ENCODE measurements at places on chromosomes 16 and 17.

GRCh38 chr16:29925105-29925756 lies 795 bp downstream of the KCTD13 start:
- H3K27ac ChIP-seq, result no peak overlapping the region
- H3K4me3 ChIP-seq, result peak overlapping the region; percentile 87
- peaks cover 46% of the 10 kb centered on the region for H3K4me1 ChIP-seq
- H3K36me3 ChIP-seq, result peaks cover 14% of the 10 kb centered on the region
- DNase-seq, result no peak

- no peak for DNase-seq
- no peak overlapping the region for H3K4me3 ChIP-seq
- no peak overlapping the region for H3K27ac ChIP-seq
- peaks cover 41% of the 10 kb centered on the region for H3K27me3 ChIP-seq
Measured at GRCh38 chr17:47844227-47844626, 3.2 kb upstream of the SCRN2 start.

DNA sequence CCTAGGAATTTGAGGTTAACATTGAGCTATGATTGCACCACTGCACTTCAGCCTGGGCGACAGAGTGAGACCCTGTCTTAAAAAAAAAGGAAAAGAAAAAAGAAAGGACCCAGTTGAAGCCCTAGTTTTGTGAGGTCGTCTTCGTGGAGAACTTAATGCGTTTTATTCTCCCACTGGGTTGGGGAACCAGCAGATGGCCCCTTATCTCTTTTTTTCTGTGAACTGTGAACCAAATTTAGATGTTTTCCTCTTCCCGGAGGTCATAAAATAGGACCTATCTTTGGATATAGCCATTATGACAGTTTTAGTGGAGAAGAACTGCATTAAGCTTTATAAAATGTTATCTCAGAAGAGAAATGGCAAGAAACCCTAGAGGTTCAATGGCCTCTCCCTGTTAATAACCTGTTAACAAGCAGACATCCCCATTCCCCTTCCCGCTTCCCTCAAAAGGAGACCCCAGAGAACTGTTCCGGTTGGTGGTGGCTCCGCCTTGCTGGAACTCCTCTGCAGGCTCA lies 23.5 kb downstream of the KIAA0513 start:
- peaks cover 22% of the 10 kb centered on the region for H3K4me1 ChIP-seq
- no peak overlapping the region for H3K27ac ChIP-seq
- peaks cover 8% of the 10 kb centered on the region for H3K36me3 ChIP-seq
- H3K4me3 ChIP-seq, result no peak overlapping the region

- H3K36me3 ChIP-seq, result no peaks in the 10 kb centered on the region
- DNase-seq, result no peak
- no peak overlapping the region for H3K27ac ChIP-seq
Measured at GRCh38 chr16:86322283-86322682, 188.0 kb upstream of the FOXF1 start.

GRCh38 chr16:30570636-30571444 lies 674 bp downstream of the ZNF688 start:
- no peaks in the 10 kb centered on the region for H3K27me3 ChIP-seq
- peaks cover 26% of the 10 kb centered on the region for H3K4me1 ChIP-seq
- H3K36me3 ChIP-seq, result peaks cover 21% of the 10 kb centered on the region
- peak; percentile 19 for DNase-seq
- peak overlapping the region; percentile 98 for H3K27ac ChIP-seq
- H3K4me3 ChIP-seq, result peak overlapping the region; percentile 78

- no peak for DNase-seq
- no peak overlapping the region for H3K4me3 ChIP-seq
- no peaks in the 10 kb centered on the region for H3K36me3 ChIP-seq
- no peak overlapping the region for H3K27ac ChIP-seq
- peaks cover 4% of the 10 kb centered on the region for H3K4me1 ChIP-seq
Measured at GRCh38 chr17:5758651-5759050, 174.3 kb upstream of the NLRP1 start.

DNA sequence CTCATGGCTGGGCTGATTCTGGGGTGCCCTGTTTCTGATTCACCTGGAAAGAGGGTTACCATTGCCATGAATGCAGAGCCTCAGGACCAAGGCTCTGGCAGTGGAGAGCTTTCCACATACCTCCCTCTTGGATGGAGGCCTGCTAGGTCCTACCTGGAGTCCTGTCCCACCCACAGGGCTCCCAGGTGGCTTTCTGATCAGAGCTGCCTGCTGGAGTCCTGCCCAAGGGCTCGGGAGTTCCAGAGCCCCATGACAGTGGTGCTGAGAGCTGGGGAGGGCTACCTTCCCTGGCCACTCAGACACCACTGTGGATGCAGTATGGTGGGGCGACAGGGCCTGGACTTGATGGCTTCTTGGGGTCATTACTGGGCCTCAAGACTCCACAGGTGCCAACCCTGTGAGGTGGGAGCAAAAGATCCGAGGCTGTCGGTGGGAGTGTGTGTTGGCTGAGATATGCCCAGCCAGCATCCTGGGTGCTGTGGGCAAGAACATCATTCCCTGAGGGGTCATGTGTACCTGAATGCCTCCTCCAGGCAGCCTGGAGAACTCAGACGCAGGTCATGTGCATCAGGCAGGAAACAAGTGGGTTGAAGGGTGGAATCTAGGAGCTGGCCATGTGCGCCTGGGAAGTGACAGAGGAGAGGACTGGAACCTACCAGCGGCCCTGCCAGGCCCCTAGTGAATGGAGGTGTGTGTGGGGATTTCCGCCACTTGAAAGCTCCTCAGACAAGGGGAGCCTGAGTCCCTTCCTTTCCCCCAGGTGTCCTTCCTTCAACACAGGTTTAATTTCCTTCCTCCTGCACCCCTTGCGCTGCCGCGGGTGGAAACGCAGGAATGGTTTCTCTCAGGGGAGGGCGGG lies 2.3 kb upstream of the WNT3 start:
- peaks cover 49% of the 10 kb centered on the region for H3K4me1 ChIP-seq
- H3K27ac ChIP-seq, result no peak overlapping the region
- H3K4me3 ChIP-seq, result no peak overlapping the region
- H3K27me3 ChIP-seq, result peaks cover 62% of the 10 kb centered on the region

DNA sequence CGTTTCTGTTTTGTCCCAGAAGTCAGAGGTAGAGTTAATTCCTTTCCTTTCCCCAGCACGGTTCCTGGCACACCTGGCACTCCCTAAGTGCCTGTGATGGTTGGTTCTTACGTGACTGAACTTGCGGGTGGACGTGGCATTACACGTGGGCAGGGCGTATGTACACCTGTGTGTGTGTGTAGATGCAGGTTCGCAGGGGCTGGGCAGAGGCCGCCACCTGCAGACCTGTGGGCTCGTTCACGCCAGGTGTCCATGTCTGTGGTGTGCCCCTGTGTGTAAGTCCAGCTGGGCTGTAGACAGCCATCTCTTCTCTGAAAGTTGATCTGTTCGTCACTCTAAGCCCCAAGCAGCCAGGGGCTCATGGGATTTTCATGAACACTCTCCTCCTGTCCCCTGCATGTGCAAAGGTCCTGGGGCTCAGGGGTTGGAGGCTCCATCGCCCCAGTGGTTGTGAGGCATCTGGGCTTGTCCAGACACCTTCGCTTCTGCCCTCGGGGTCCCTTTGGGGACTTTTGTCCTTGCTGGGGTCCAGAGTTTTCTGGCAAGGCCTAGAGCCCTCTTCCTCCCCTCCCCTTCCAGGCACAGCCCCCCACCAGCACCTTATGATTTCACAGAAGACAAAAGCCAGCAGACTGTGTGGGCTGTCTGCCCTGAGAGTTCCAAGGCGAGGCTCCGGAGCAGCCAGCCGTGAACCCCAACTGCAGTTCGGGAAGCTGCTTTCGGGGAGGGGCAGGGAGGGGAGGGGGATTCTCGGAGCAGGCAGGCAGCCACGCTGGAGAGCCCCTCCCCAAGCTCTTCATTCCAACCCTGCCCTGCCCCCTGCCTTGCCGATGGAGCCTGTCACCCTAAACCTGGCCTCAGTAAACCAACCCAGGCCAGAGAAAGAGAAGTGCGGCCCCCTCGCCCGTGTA lies 5.4 kb upstream of the FSCN2 start:
- H3K4me1 ChIP-seq, result peaks cover 59% of the 10 kb centered on the region
- peaks cover 39% of the 10 kb centered on the region for H3K27me3 ChIP-seq
- DNase-seq, result no peak
- H3K36me3 ChIP-seq, result peaks cover 3% of the 10 kb centered on the region

GRCh38 chr16:81521141-81521626 lies 76.6 kb downstream of the CMIP start:
- peak; percentile 79 for DNase-seq
- H3K4me3 ChIP-seq, result no peak overlapping the region
- H3K27me3 ChIP-seq, result no peaks in the 10 kb centered on the region
- H3K36me3 ChIP-seq, result peaks cover 11% of the 10 kb centered on the region
- H3K4me1 ChIP-seq, result peaks cover 30% of the 10 kb centered on the region
- H3K27ac ChIP-seq, result peak overlapping the region; percentile 54

GRCh38 chr17:41511116-41511515 lies 5.7 kb upstream of the KRT13 start:
- no peak overlapping the region for H3K27ac ChIP-seq
- H3K27me3 ChIP-seq, result no peaks in the 10 kb centered on the region
- no peaks in the 10 kb centered on the region for H3K36me3 ChIP-seq
- no peak for DNase-seq
- H3K4me1 ChIP-seq, result no peaks in the 10 kb centered on the region

DNA sequence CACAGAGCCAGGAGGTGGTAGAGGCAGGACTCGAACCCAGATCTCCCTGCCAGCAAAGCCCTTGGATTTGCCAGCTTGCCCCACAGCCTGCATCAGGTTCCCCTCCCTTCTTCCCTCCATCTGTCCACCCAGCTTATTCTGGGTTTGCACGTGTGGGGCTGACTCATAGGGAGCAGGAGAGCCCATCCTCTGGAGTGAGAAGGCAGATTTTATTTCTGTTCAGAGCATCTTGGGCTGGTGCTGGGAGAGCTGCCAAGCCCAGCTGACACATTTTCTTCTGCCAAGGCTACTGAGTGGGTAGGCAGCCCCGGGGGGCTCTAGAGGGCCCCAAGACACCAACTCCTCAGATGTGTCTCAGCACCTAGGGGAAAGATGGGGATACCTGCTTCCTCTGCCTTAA lies 106.3 kb upstream of the CRHR1 start:
- H3K4me1 ChIP-seq, result no peaks in the 10 kb centered on the region
- H3K27me3 ChIP-seq, result no peaks in the 10 kb centered on the region
- no peak overlapping the region for H3K27ac ChIP-seq
- no peaks in the 10 kb centered on the region for H3K36me3 ChIP-seq
- DNase-seq, result peak; percentile 65

DNA sequence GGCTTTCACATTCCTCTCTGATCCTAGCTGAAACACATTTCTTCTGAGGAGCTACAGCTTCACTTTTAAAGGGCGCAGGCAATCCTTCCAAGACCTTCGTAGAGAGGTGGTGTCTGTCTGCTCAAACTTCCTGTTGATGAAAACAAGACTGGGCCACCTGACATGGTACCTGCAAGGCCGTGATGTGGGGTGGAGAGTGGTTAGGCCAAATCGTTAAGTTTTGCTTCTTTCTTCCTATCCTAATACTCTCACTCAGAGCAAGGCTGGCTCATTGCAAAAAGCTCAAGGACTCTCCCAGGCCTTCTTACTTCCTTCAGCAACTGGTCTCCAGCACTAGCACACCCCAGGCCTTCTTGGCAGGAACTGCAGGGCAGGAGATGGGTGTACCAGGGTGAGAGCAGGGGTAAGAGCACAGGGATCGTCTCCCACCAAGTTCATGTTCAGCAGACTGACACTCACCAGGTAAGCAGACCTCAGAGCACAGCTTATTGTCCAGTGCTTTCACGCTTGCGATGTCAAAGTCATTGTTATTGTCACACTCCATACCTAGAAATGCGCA lies 10.9 kb upstream of the FOXJ1 start:
- peaks cover 60% of the 10 kb centered on the region for H3K36me3 ChIP-seq
- peaks cover 12% of the 10 kb centered on the region for H3K4me1 ChIP-seq
- DNase-seq, result no peak
- H3K4me3 ChIP-seq, result no peak overlapping the region
- no peak overlapping the region for H3K27ac ChIP-seq

DNA sequence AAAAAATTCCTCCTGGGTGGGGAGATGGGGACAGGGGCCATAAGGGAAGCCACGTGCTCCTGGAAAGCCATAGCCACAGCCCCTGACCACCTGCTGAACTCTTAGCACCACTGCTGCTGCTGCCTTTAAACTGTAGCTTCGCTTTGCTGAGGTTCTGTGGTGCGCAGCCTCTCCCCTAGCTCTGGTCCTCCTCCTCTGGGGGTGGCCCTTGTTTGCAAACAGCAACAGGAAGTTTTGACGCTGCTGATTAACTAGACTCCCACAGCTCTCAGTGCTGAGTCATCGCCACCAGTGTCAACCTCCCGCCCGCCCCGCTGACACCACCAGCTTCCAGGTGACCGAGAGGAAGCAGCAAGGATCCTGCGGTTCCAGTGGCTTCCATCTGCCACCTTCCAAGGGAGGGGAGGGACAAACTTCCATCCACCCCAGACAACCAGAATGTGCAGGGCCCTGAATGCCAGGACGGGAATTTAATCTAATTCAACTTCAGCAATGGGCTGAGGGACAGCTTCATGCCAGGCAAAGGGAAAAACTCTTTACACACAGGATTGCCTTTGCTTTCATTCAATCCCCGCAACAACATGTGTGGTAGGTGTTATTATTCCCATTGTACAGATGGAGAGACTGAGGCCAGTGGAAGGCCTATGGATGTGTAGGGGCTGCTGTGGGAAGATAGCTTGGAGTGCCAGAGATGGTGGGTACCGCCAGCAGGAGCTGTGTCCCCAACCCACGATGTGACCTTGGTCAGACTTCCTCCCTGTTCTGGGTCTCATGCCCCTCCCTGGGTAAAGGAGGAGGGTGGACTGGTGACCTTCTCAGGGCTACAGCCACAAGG lies 8.1 kb upstream of the KIFC3 start:
- peaks cover 32% of the 10 kb centered on the region for H3K4me1 ChIP-seq
- no peak for DNase-seq
- no peaks in the 10 kb centered on the region for H3K27me3 ChIP-seq
- H3K4me3 ChIP-seq, result no peak overlapping the region
- no peak overlapping the region for H3K27ac ChIP-seq

DNA sequence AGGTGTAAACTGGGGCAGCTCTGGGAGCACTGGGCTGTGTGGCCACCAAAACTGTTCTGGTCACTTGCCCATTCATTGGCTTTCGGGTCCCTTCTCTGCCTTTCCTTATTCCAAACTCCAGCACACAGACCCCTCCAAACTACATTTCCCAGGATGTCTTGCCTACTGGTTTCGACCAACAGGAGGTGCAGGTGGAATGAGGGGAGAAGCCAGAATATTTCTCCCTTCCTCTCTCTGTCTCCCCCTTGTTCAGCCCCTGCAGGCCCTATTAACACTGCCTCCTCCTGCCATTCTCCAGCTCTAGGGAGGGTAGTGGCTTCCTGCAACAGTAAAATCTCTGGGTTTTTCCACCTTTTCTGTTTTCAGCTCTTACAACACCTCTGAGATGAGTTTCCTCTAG lies 13.2 kb upstream of the NAGPA start:
- no peaks in the 10 kb centered on the region for H3K27me3 ChIP-seq
- no peak for DNase-seq
- H3K4me1 ChIP-seq, result no peaks in the 10 kb centered on the region
- H3K4me3 ChIP-seq, result no peak overlapping the region

GRCh38 chr17:15900871-15901270 lies 44.1 kb upstream of the ADORA2B start:
- no peaks in the 10 kb centered on the region for H3K27me3 ChIP-seq
- no peak overlapping the region for H3K4me3 ChIP-seq
- no peak for DNase-seq
- no peaks in the 10 kb centered on the region for H3K4me1 ChIP-seq

DNA sequence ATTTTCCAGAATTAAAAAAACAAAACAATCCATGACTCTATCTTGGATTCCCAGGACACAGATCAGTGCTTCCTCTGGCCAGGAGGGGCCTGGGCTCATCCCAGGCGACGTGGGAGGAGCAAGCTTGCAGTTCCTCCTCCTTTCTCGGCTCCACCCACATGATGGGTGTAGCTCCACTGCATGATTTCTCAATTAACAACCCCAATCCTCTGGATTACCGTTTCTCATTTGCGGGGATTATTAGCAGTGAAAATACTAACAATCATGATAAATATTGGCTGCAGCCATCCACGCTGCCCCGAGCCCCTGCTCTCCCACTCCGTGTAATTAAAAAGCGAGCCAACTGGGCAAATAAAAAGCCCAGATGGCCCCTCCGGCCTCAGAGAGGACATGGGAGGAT lies 46.4 kb upstream of the SDK2 start:
- H3K36me3 ChIP-seq, result no peaks in the 10 kb centered on the region
- no peak overlapping the region for H3K27ac ChIP-seq
- H3K4me1 ChIP-seq, result peaks cover 12% of the 10 kb centered on the region

All from spinal cord (tissue), 10 donors.